Retinal pigment epithelial cell (primary cell): ENCODE measurements at places on chromosomes 5 and 9.
A peak's percentile ranks its signal among the peaks of the same experiment; 100 is the strongest.

DNA sequence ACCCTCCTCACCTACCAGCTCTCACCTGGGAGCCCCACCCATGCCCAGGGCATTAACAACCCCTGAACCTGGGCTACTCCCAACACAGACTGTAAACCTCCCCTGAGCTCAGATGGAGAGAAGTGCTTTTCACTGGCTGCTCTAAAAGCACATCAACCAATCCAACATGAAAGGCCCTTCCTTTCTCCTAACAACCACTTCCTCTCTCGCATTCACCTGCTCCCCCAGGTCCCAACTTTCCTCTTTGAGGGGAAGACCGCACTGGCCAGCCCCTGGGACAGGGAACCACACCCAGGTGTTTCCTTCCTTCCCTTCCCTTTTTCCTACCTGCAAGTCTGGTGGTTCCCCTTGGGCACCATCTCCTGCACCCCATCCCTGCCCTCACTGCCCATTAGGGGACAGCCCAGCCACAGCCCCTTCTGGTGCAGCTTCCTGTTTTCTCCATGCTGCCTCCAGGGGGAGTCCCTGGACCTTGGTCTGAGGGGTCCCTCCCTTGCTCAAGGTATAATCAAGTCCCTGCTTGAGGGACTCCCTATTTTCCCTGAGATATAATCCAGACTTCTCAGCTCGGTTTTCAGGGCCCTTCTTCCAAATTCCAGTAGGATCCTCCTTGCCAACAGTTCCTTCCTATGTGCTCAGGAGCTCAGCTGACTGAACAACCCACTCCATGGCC is 30.5 kb upstream of the DAB2IP start:
- DNase-seq: no peak

- DNase-seq: peak; percentile 98
Measured at GRCh38 chr5:172740428-172741205, 30.4 kb downstream of the DUSP1 start.

DNA sequence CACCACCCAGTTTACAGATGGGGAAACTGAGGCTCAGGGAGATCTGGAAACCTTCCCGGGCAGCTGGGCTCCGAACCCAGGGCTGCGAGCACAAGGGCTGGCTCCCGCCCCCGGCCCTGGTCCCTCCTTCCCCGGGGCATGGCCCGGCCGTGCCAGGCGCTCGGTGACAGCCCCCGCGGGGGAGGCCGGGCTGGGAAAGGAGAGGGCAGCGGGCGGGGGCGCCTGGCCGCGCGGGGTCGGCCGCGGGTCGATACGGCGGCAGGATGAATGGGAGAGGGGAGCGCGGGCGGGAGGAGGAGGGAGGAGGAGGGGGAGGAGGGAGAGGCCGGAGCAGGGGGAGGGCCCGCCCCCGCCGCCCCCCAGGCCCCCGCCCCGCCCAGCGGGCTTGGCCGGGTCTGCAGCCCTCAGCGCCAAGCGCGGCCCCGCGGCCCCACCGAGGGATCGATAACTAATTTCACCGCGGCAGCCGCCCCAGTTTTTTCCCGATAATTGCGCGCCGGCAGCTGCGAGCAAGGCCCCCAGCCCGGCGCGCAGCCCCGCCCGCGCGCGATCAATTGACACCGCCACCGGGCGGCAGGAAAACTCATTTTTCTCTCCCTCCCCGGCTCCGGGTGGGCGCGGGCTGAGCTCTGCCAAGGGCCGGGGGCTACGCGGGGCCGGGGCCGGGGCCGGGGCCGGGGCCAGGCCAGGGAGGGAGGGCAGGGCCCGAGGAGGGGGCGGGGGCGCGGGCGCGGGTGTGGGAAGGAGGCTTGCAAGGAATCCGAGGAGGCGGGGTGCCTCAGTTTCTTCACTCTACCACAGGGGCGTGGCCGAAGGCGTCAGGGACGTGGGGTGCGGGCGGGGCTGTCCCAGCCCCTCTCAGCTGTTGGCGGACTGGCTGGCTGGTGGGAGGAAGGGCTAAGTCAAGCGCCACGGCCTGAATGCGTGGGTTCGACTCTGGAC is 52.1 kb downstream of the C9orf50 start:
- DNase-seq: no peak

DNA sequence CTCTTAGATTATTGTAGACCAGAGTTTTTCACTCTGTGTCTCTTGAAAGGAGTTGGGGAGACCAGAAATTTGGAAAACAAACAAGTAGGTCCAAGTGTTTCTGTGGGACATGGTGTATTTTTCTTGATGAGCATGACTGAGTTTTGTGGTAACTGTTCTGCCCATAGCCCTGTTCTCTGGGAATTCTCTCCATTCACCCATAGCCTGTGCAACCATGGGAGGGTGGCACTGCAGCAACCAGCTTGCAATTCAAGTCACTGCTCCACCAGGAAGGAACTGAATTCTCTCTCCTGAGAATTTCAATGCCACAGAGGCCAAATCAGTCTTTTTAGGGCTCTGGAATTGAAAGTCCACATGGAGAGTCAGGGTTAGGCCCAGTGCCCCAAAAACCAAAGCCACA is 475.3 kb upstream of the TRPC7 start:
- no peak for DNase-seq

GRCh38 chr9:83724436-83724835 is 16.7 kb upstream of the UBQLN1 start:
- DNase-seq: no peak

DNA sequence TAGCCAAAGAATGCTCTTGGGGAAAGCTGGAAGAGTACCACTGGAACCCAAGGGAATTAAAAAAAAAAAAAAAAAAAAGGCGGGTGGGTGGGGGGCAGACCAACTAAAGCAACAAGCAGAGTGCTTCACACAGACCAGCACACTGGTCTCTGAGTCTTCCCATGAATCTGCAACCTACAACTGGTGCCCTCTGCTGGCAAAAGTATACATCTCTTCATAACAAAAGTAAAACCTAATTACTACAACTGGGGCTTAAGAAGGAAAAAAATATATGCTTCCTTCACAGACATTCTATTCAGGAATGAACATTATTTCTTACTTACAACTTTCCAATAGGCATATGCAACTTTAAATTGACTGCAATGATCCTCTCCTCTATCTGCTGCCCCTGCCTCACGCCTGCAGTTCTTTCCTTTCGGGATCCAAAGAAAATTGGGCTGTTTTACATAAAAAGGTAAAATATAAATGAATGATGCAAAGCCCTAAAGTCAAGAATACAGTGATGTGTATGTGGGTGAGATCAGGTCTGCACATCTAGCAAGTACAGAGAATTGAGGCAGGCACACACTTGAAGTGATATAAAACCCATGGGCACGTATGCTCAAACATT is 7.2 kb upstream of the KLHL3 start:
- no peak for DNase-seq

DNA sequence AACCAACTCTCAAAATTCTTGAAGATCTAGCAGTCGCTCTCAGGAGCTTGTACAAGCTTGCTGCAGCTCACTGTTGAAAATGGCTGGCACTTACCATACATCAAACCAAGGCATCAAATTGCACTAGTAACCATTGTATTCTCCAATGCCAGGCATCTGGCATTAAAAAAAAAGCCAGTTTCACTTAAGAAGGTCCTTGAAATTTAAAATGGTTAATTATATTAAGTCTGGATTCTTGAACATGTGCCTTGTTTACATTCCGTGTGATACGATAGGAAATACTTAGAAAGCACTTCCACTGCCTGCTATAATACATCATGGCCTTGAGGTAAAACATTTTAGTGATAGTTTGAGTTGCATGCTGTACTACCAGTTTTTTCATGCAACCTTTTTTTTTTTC is 300.7 kb downstream of the KDM4C start:
- no peak for DNase-seq

DNA sequence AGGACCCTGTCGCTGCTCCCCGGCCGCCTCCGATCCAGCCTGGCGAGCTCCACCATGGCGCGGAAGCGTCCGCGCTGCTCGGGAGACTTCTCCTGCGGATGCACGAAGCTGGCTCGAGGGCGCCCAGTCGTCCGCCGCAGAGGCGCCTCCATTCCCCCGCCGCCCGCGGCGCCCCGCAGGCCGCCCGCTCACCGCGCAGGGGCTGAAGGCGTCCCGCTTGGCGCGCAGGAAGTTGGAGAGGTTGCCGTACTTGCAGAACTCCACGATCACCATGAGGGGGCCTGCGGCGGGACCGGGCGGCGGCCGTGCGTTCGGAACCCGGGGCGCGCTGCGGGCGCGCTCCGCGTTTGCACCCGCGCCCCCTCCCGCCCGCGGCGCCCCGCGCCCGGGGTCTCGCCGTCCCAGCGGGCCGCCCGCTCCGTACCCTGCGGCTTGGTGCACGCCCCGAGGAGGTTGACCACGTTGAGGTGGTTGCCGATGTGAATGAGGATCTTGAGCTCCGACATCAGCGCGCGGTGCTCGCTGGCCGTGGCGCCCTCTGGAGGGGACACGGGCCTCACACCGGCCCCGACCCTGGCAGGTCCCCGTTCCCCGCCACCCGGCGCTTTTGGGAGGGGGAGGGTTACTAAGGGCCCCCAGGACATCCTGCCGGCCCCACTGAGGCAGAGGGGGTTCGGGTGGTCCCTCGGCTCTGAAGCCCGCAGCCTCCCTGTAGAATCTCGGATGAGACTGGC is 27.7 kb upstream of the SCGB3A1 start:
- peak; percentile 3 for DNase-seq

GRCh38 chr9:127104581-127105311 is 17.7 kb downstream of the ANGPTL2 start:
- DNase-seq: no peak

- peak; percentile 0 for DNase-seq
Measured at GRCh38 chr9:104780796-104781395, 17.0 kb downstream of the NIPSNAP3B start.

- DNase-seq: peak; percentile 43
Measured at GRCh38 chr9:125085703-125086477, 57.4 kb downstream of the SCAI start.

GRCh38 chr5:143074414-143074996 is 304.3 kb downstream of the ARHGAP26 start:
- no peak for DNase-seq

GRCh38 chr9:17217272-17217671 is 82.4 kb downstream of the CNTLN start:
- no peak for DNase-seq

GRCh38 chr5:132426525-132427138 is 57.1 kb downstream of the SLC22A5 start:
- no peak for DNase-seq

DNA sequence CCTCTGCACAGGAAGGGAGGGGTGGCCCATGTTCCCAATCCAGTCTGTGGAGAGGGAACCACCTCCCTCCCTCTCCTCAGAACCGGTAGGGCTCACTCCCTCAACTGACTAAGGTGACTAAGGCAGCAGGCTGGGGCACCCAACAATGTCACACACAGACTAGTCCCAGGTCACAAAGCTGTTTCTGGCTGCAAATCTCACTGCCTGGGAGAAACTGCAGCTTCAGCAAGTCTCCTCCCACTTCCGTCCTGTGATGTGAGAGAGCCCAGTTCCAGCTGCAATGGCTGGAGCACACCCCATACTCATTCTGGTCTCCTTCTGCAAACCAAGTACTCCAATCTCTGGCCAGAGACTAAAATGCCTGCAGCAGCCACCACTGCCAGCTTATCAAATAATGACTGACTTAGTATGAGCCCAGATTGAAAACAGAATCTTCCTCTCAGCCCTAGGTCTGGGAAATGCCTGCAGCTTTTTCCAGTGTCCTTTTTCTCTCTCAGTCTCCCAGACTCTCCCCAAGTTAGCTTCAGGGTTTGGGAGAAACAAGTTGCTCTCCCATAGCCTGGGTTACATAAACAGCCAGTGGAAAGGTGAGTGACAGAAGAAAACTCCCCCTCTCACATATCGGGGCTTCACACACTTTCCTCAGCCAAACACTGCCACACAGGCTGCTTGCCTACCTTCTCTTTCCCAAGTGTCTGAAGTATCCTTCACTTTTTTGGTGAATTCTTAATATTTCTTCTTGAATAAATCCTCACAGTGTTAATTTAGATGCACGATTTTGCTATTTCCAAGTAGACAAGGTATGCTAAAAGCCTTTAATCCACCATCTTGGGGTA is 247.4 kb upstream of the RASA1 start:
- DNase-seq: no peak

DNA sequence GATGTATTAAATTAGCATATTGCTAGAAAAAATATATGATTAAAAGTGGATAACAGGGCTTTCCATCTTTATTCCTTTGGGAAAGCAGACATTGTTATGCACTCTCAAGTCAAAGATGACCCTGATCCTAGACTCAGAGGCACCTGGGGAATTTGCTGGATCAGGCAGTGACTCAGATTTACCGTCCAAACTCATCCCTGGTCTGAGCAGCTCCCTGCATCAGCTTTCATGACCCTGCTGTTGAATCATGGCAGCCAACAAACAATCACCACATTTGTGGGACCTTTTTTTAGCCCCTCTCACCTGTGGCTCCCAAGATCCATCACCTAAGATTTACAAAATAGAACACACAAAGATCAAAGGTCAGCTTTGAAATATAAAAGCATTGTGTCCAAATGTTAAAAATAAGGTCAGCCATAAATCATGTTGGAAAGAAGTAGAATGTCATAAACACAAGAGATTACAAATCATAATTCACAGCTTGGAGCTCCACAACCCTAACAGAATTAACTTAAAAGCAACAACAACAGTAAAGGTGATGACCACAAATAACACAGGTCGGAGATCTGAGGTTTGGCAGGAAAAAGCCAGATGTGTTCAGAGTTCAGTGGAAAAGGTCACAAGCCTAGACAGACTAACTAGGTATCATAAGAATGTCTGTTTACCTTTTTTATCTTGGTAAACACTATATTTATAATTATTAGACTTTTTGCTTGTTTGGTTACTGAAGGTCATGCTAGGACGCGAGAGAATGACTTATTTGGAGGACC is 55.5 kb downstream of the ZFAND5 start:
- no peak for DNase-seq

- no peak for DNase-seq
Measured at GRCh38 chr9:34383904-34384303, 7.2 kb upstream of the MYORG start.

DNA sequence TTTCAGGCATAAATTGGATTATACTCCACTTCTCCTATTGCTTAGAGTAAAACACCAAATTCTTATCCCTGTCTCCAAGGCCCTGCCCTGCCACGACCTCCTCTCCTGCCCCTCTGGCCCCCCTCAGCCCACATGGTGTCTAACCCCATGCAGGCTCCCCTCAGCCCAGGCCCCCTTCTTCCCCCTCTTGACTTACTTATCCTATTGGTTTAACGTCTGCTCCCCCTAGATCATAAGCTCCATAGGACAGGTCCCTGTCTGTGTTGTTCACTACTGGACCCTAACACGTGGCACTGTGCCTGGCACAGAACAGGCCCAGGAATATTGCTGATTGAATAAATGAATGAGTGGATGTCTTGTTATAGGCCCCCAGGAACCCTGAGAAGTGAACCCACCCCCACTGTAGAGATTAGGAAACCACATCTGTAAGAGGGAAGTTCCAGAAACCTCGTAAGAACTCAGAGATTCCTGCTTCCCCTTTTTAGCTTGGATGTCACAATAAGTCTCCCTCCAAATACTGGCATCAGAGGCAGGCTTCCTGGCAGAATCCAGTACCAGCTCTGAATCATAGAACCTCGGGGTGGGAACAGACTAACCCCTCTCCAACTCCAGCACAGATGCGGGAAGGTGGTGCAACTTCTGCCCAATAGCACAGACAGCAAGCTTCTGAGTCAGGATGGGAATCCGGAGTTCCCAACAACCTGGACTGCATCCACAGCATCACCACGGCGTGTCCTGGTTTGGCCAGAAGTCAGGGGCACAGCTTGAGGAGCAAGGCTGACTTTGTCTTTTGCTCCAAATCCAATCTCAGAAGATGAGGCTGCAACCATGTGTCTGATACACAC is 31.5 kb downstream of the HRH2 start:
- no peak for DNase-seq

- DNase-seq: no peak
Measured at GRCh38 chr5:158398360-158399201, 539.6 kb upstream of the CLINT1 start.

- no peak for DNase-seq
Measured at GRCh38 chr5:30867711-30868110, 325.8 kb upstream of the CDH6 start.
